ENCODE measurements at places on chromosomes 12 and 14. TPM values are rescaled to one million over a fixed set of nuclear protein-coding genes. Genes with fewer than 3 reads are reported as not detected.

DNA sequence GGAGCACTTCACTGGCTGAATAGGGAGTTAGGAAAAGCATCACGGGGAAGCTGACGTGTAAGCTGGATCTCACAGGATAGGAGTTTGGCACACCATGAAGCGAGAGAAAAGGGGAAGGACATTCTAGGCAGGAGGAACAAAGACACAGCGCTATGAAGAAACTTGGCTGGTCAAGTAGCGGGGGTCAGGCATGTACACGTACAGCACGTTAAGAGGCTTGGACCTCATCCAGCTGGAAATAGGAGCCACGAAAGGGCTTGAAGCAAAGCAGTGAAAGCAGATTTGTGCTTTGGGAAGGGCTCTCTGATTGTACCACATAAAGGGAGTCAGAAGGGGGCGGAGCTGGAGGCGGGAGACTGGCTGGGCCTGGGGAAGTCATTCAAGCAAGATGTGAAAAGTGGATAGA, 19.6 kb upstream of the GALNT8 start:
- DNase-seq = peak; percentile 82

DNA sequence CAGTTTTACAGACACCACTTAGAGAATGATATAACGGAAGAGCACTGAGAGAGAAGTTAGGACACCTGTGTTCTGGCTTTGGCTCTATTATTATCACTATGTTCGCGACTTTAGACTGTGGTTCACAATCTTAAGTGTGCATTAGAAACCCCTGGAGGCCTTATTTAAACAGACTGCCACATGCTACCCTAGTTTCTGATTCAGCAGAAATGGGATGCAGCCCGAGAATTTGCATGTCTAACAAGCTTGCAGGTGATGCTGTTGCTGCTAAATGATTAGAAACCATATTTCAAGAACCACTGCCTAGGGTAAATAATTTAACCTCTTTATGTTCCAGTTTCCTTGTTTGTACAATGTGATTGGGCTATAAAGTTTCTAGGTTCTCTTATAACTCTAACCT, 3.6 kb upstream of the RAD51AP1 start:
- DNase-seq = no peak

- no peak for DNase-seq
Measured at GRCh38 chr12:42070036-42070435, 74.6 kb downstream of the GXYLT1 start.

- DNase-seq = no peak
Measured at GRCh38 chr14:93970585-93970964, 5.8 kb downstream of the ASB2 start.

GRCh38 chr14:61889914-61890351, 127.7 kb downstream of the SNAPC1 start:
- DNase-seq = no peak

GRCh38 chr14:87837296-87837695, 155.7 kb downstream of the GALC start:
- no peak for DNase-seq

The PZP gene
- 1.3 TPM for total RNA-seq

GRCh38 chr12:86331457-86331856, 75.3 kb upstream of the MGAT4C start:
- DNase-seq = no peak

- no peak for DNase-seq
Measured at GRCh38 chr12:124545508-124546418, 21.6 kb downstream of the NCOR2 start.

- no peak for DNase-seq
Measured at GRCh38 chr12:49947593-49948226, 2.8 kb upstream of the AQP2 start.

GRCh38 chr12:508795-509194, 49.1 kb downstream of the B4GALNT3 start:
- no peak for DNase-seq

- DNase-seq = no peak
Measured at GRCh38 chr12:130008241-130008640, 104.4 kb upstream of the TMEM132D start.

The BMP4 gene
- 8.8 TPM for total RNA-seq

- no peak for DNase-seq
Measured at GRCh38 chr12:127133675-127134335, 1133.2 kb upstream of the TMEM132C start.

DNA sequence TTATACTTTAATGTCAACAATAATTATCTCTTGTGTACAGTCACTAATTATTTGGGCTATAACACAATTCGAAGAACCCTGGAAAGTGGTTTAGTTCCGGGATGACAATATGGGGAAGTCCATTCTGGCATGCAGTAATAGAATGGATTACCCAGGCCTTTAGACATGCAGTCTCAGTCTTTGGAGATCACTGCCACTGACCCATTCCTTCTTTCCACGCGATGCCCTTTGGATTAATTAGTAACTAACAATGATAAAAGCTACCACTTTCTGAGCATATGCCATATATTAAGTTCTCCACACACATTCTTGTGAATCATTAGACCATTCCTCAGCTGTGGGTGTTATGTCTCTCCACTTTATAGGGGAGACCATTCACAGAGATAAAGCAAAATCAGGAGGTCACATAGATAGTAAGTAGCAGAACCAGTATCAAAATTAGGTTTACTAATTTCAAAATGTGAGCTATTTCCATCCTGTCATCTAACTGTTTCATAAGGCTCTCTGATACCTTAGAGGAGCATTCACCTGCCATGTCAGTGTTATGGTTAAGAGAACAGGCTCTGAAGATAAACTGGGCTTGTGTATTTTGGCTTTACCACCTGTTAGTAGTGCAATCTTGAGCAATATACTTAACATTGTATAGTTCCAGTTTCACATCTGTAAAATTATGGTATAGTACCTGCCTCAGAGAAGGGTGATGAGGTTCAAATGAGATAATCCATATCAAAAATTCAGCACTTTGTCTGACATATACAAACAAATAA, 27.2 kb upstream of the KCNJ8 start:
- DNase-seq = no peak

GRCh38 chr14:26078561-26078960, 519.3 kb downstream of the NOVA1 start:
- DNase-seq = no peak

GRCh38 chr12:126083926-126084325, 1018.7 kb downstream of the AACS start:
- DNase-seq = no peak

GRCh38 chr12:52828591-52829021, 5.5 kb downstream of the KRT79 start:
- DNase-seq = no peak

DNA sequence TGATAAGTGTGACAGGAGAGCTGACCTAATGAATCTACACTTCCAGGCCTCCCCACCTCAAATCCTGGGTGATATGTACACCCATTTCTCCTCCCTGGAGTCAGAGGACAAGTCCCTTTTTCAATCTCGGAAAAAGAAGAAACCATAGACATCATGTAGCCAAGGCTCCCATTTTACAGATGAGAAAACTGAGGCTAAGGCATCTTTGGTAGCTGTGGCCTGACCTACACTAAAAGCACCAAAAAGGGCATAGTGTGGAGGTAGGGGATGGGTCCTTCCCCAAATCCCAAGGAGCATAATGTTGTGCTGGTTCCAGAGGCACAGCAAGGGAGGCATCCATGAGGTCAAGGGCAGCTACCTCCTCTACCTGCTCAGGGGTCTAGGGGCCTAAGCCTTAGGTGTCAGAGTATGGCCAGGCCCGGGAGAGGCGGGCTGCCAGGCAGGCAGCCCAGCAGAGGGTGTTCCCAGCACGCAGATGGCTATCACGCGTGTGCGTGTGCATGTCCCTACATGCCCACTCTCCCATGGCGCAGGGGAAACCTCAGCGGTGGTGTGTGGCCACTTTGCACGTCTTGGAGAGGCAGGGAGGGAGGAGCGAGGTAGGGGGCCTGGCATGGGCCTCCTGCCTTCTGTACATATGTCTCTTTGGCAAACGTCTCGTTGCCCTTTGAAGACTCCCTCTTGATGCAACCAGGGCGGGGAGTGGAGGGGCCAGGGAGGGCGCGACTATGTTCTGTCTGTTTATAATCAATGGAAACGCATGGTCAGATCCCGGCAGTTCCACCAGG, 2.5 kb downstream of the PGF start:
- DNase-seq = no peak

The RTL1 gene
- total RNA-seq = not detected

- DNase-seq = peak; percentile 49
Measured at GRCh38 chr12:130013771-130014484, 110.1 kb upstream of the TMEM132D start.

DNA sequence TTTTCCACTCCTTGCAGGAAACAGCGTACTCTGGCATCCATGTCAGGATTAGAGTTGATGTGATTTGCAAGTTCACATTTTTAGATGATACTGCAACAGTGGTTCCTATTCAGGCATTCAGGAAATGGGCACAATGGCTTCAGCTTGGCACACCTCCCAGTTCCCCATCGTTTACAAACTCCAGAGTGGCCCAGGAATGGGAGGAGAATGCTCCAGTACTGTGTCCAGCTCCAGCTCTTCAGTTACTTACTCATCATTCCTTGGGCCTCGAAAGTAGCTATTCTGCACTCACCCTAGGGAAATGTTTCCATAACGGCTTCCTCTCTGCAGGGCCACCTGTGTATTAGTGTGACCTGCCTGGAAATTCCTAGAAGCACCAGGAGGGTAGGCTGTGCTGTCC, 239.7 kb upstream of the RGS6 start:
- no peak for DNase-seq

GRCh38 chr12:107544937-107545336, 140.7 kb upstream of the PWP1 start:
- DNase-seq = no peak

- DNase-seq = peak; percentile 76
Measured at GRCh38 chr14:22837750-22838538, 1.6 kb downstream of the MMP14 start.

The TBX3 gene
- total RNA-seq = 11.8 TPM

DNA sequence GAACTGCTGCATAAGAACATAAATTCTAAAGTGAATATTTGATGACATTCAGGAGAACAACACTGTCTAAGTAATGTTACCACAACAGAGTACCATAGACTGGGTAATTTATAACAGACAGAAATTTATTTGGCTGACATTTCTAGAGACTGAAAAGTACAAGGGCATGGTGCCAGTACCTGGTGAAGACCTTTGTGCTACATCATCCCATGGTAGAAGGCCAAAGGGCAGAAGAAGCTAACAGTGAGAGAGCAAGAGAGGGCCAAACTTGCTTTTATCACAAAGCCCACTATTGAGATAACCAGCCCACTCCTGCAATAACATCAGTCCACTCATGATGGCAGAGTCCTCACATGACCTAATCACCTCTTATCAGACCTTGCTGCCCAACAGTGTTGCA, 88.8 kb downstream of the FIGNL2 start:
- no peak for DNase-seq

The SLC10A1 gene
- not detected for total RNA-seq

- DNase-seq = no peak
Measured at GRCh38 chr12:121165316-121165715, 32.6 kb downstream of the P2RX7 start.

Measured in Right ventricle myocardium superior (tissue), 1 donor.